ENCODE measurements at places on chromosomes 3 and 15.

GRCh38 chr3:31213869-31214486 is 318.7 kb upstream of the STT3B start:
- no peak for DNase-seq

DNA sequence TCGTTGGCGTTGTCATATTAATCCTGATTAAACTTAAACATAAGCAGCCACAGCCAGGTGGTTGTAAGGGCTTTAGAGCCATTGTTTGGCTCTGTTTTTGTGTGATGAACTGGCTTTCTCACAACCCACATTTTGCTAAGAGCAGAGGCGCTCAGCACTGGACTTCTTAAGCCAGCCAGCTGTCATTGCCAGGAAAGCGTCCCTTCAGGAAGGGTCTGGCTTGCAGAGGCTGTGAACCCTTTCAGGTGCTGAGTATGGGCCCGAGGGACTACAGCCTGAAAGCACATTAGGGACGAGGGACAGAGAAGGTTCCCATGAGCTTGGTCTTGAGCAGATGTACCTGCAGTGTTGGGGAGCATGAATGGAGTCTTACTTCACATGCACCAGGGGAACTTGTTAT is 112.3 kb downstream of the CHCHD6 start:
- DNase-seq, result no peak

- no peak for DNase-seq
These were observed 146.3 kb downstream of the ANXA2 start for GRCh38 chr15:60251300-60252070.

- peak; percentile 50 for DNase-seq
These were observed 60.1 kb downstream of the VGLL4 start for GRCh38 chr3:11583638-11584046.

- no peak for DNase-seq
These were observed 5.8 kb upstream of the SAMMSON start for GRCh38 chr3:69993757-69994156.

GRCh38 chr3:183357564-183358079 is 70.8 kb downstream of the MCF2L2 start:
- no peak for DNase-seq

GRCh38 chr3:105956306-105956705 is 87.5 kb upstream of the CBLB start:
- DNase-seq, result no peak

DNA sequence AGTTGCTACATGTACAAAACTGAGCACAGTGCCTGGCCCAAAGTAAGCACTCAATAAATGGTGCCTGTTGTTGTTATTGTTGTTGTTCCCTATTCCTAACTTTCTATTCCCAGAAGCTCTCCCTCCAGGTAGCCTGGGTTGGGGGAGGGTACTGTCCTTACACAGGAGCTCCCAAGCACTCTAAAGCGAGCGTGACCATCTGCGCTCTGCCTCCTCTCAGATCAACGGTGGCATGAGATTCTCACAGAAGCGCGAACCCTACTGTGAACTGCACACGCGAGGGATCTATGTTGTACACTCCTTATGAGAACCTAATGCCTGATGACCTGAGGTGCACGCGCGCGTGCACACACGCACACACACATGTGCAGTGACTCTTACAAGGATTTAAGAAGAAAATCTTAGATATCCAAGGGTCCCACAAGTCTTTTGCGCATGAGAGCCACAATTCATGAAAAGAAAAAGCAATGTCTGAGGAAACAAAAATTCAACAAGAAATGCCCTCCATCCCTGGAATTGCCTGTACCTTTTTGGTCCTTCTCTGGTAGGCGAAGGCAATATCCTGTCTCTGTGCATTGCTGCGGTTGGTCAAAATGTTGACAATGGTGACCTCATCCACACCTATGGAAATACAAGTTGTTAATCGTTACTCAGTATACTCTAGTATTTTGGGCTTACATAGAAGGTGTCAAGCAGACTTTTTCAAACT is 33.7 kb downstream of the ANXA2 start:
- no peak for DNase-seq

DNA sequence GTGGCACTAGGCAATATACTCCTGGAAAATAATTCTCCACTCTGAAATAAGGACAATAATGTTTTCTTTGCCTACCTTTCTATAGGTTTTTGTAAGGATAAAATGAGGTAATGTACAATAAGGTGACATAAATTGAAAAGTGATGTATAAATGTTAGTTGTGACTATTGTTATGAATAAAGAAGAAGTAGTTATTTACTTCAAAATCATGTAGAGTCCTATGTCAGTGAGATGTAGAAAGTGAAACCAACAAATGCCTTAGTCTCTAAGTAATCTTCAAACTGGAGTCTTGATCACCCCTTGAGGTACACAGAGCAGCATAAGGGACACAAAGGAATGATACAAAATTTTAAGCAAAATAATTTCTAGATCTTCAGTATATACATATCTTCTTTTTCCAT is 60.3 kb upstream of the TP63 start:
- no peak for DNase-seq

GRCh38 chr3:107222907-107223306 is 154.3 kb upstream of the CCDC54 start:
- peak; percentile 81 for DNase-seq

Data from astrocyte (in vitro differentiated cells and primary cell).